Omental fat pad (tissue), 4 donors: ENCODE measurements at places on chromosomes 1 and 21.

GRCh38 chr1:155479205-155479604, 83.4 kb downstream of the ASH1L start:
- DNase-seq = no peak

- no peak for DNase-seq
These were observed 171.2 kb upstream of the NR5A2 start for GRCh38 chr1:199856216-199856780.

DNA sequence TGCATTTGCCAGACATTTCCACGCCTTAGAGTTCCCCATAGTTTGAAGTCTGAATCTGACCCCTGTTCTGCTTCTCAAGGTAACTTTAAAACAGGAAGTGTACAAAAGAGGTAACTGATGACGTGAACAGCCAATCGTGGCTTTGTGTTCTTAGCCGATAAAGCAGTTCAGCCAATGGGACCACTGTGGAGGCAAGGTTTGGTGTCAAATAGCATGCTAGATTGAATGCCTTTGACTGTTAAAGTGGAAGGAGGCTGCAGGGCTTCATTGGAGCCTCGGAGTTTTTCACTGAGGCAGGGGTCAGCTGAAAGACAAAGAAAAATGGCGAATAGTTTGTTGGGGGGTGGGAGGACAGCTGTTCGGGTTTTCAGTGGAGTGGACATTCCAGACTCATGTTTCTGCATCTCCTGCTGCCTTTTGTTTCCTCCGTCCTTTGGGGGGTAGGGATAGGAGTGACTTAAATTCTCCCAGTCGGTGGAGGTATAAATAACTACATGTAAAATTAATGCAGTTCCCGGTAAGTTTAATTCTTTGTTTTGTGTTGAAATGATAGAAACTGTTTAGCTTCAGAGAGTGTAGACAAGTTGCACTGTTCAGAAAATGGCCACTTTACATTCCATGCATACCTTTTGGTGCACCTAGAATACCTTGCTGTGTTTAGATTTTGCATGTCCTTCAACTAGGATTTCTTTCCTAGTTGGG, 17.7 kb downstream of the NFYC start:
- peak; percentile 39 for DNase-seq

- DNase-seq = no peak
These were observed 55.1 kb downstream of the HFM1 start for GRCh38 chr1:91349524-91349923.

DNA sequence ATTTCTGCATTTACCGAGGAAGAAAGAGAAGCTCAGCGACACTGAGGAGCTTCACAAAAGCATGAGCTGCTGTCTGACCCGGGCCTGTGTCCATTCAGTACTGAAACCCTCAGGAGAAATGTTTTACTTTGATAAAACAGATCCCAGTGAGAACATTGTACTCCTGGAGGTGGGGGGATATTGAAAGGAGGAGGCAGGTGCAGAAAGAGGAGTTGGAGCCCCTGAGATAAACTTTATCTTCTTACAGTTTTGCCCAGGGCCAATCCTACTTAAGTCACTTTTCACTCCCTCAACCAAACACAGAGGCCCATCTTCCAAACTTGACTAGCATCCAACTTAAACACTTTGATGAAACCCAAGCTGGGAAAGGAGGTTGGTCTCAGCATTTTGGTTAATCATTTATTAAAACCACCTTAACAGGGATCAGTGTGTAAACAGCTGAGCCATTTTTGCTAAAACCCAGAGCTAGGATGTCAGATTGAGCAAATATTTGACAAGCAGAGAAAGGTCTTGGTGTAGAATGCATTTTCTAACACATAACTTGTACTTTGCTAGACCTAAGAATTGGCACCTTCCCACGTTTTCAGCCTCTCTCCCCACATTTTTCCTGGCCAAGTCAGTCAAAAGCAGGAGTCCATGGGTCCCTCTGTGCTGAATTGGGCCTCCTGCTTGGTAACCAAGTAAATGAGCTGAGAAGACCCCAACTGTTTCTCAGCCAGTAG, 32.5 kb upstream of the SARS1 start:
- no peak for DNase-seq

GRCh38 chr1:203564024-203564423, 62.6 kb upstream of the ATP2B4 start:
- no peak for DNase-seq

- DNase-seq = no peak
These were observed 51.7 kb downstream of the ABCA4 start for GRCh38 chr1:94068999-94069918.

DNA sequence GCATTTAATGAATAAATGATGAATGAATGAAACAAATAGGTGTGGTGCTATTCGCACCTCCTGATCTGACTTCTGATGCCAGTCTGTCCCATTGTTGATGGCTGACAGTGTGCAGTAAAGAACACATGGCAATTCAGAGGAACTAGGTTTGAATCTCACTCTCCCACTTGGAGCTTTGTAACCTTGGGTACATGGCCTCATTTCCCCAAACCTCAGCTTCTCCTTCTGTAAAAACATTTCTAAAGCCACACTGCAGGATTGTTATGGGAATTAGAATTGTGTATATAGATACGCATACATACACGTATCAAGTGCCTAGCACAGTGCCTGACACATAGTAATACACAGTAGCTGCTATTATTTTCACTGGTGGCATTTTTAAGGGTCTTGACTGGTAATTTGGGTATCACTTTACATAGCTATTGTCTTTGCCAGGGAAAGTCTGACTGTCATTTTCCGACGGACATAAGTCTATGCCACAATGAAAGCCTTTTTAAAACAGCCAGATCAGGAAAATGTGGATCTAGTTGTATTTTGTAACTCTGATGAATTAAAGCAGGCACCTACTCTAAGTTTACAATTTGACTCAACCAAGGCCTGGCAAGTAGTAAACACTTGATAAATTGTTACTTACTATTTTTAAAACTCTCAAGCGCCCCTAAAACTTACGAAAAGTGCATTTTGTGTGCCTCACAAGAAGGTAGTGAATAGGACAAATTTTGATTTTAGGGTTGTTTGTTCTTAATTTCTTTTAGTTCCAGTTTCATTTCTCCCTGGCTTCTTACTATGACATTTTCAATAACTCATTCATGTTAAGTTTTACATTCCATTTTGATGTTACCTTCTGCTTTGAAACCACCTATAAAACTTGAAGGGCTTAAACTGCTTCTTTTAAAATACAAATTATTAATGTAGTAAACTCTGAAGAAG, 164.4 kb downstream of the SDCCAG8 start:
- no peak for DNase-seq

GRCh38 chr21:33901412-33902288, 14.0 kb downstream of the ATP5PO start:
- DNase-seq = no peak

DNA sequence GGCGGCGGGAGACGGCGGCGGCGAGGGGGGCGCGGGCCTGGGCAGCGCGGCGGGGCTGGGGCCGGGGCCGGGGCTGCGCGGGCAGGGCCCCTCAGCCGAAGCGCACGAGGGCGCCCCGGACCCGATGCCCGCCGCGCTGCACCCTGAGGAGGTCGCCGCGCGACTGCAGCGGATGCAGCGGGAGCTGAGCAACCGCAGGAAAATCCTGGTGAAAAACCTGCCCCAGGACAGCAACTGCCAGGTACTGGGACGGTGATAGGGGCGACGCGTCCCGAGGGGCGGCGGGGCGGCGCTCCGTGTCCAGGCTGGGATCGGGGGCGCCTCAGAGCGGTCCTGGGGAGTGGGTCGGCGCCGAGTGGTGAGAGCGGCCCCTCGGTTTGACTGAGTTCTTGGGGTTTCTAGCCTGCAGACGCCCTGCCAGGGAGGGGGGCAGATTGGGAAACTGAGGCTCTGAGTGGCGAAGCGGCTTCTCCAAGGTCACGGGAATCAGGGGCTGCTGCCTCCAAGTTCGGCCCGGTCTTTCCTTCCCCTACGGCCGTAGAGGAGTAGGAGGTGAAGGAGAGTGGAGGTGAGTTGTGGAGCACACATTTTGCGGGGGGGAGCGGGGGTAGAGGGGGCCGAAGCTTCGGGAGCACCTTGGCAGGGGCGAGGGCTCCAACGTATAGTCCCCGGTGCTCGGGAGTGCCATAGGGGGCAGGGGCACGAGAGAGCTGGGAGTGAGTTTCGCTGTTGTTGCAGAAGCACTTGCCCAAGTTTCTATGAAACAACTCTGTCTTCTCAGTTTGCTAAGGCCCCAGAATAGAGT, 508 bp downstream of the RAVER2 start:
- DNase-seq = no peak

- peak; percentile 58 for DNase-seq
These were observed 25.1 kb downstream of the ZBTB17 start for GRCh38 chr1:15950763-15951295.

DNA sequence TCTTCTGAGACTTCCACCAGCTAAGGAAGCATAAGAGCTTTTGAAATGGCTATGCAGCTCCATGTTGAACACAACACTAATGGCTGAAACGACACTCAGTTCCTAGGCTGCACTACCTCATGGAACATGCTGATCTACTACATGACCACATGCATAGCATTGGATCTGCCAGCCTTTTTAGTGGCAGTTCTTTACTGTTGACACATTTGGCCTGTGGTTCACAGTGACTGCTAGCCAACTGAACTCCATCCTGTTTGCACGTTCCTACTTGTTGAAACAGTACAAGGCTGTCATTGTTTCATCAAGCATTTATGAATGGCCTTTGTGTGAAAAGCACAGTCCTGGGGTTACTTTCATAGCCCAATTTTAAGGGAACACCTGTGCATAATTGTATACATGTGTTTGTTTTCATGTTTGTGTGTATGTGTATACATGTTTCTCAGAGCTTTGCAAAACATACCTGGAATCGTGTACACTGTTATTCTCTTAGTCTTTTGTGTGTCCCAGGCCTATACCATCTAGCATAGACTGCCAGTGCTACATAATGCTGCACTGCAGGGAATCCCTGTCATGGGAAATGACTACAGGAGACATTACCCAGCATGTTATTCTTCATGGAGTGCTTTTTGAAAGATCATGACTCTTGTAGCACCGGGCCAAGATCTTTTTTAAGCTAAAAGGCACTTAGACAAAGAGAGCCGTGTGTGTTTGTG, 179.6 kb upstream of the ESRRG start:
- DNase-seq = no peak

DNA sequence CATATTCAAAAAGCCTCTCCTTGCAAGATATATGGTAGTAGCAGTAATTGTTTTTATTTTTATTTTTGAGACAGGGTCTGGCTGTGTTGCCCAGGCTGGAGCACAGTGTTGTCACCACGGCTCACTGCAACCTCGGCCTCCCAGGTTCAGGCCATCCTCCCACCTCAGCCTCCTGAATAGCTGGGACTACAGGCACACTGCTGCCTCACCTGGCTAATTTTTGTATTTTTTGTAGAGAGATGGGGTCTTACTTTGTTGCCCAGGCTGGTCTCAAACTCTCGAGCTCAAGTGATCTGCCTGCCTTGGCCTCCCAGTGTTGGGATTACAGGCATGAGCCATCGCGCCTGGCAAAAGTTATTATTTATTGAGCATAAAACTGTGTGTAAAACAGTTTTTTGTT, 38.4 kb downstream of the SLC66A1 start:
- no peak for DNase-seq

- DNase-seq = no peak
These were observed 169.4 kb downstream of the GABPA start for GRCh38 chr21:25904044-25904695.

- DNase-seq = no peak
These were observed 9.9 kb downstream of the PTPN22 start for GRCh38 chr1:113861641-113862040.

GRCh38 chr21:42003051-42003461, 7.1 kb downstream of the ZBTB21 start:
- no peak for DNase-seq

DNA sequence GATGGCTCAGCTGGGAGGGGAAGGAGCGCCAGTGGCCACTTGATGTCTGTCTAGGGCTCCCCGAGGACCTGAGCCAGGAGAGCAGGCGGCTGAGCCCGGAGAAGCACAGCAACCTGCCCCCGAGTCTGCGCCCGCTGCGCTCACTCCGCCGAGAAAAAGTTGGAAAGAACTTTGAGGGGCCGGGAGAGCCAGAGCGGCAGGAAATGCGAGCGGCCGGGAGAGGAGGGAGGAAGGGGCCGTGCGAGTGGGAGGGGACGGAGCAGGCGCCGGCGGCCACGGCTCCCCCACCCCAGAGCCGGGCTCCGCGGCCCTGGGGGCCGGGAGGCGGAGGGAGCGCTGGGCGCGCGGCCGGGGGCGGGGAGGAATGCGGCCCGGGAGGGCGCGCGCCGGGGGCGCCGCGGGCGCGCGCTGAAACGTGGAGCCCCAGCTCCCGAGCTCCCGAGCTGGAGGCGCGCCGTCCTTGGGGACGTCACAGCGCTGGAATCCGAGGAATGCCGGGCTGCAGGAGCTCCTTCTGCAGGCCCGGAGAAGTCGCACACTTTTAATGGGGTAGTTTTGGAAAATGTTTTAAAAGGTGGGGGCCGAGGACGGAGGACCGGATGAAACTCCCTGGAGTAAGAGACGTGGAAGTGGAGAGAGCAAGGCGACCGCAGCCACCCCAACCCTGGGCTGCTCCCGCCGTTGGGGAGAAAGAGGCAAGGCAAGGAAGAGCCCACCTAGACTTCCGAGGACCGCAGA, at the start of gene PTPN14:
PTPN14 (minus strand) TSS at position 167 of the 738 bp plus-strand sequence. CDS start 86,799 bp downstream, outside the sequence.
- peak; percentile 32 for DNase-seq

- DNase-seq = peak; percentile 24
These were observed 406.5 kb downstream of the DUSP10 start for GRCh38 chr1:221335161-221336101.

- no peak for DNase-seq
These were observed 265.0 kb upstream of the USP24 start for GRCh38 chr1:55480029-55480795.

DNA sequence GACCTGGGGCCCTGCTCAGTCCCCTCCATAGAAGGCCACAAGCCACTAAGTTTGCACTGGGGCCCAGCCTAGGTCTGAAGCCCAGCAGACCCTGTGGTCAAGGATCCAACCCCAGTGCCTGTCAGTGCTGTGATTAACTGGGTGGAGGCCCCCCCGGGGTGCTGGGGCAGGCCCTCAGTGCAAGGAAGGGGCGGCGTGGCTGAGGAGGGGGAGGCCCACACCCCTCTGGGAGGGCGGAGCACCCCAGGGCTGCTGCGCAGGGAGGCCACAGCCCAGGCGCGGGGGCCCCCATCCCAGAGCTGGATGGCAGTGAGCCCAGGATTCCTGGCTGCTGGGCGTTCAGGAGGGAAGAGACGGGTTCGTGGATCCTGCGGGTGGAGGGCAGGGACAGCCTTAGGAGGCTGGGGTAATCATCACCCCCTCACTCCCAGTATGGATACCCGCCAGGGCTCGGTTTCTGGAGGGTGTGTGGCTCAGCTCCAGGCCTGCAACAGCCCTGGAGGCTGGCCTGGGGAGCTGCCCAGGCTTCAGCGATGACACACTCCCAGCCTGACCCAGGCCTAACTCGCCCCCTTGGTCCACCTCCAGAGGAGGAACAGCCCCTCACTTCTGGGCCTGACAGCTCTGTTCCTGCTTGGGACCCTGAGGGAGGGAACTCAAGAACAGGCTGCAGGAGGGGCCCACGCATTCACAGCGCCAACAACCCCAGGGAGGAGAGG, 890 bp downstream of the GJC2 start:
- peak; percentile 22 for DNase-seq
